ENCODE measurements at places on chromosomes 5 and 9.

DNA sequence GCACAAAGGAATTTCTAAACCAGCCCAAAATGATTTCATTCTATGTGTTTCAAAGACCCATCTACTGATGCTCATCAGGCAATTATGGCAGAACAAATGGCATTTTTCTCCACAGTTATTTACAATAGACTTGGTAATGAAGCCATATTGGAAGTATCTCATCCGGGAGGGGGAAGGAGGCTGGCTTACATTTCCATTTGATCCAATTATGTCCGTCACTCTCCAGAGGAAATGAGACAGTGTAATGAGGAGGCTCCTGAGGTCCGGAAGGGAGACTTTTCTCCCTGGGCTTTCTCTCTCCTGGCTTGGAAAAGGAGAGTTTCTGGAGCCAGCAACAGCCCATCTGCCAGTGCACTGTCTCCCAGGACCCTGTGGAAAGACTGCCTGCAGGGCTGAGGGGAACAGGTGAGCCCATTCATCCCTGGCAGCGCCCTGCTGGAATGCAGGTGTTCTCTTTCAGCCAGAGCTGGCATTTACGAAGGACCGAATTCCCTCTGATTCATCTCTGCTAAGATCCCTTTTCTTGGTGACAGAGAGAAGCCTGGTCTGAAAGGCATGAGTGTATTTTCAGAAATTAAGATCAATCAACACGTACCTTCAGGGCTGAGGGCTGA is 54.9 kb upstream of the SAP30L start:
- no peak for DNase-seq

- DNase-seq = no peak
These were observed 19.7 kb downstream of the HRH2 start for GRCh38 chr5:175677571-175677970.

- DNase-seq = no peak
These were observed 73.6 kb upstream of the ZNF622 start for GRCh38 chr5:16539169-16539666.

- no peak for DNase-seq
These were observed 559.1 kb upstream of the TRPC7 start for GRCh38 chr5:136924490-136924889.

DNA sequence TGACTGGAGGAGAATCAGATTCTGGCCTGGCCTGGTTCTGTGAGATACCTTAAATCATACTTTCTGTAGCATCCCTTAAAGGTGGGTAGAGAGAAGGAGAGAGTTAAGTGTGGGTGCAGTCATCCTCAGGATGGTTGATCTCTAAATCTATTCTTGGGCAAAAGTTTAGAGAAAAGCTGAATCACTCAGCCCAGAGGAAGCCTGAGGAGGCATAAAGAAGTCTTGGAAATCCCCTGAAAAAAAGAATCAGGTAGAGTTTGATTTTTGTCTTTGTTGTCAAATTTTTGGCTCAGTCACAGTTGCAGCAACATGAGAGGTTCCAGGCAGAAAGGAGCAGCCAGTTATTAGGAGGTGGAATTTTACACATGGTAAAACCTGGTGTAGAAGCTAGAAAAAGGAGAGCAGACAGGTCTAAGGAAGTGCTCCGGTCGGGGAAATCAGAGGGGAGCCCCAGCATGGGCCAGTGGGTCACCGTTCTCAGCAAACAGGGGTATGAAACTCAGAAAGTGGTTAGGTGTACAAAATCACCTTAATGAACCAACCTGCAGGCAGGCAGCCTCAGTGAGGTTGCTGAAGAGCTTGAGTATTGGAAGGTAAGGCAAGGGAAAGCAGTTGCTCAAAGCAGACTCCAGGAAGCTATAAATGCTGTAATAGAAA is 116.2 kb upstream of the CNTLN start:
- no peak for DNase-seq

DNA sequence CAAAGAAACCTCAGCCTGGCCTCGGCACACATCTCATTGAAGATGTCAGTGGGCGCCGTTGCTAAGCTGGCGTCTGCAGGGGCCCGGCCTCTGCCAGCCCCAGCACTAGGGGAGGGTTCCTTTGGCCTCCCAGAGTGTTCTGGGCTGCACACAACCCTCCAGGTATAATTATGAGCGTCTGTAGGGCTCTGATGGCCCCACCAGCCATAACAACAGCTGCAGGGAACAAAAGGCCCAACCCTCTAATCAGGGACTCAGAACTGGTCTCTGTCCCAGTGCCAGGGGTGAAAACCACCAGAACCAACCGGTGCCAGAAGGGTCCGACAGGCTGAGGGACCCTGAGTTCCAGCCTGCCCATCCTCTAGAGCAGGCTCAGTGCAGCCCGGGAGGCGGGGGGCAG is 39.5 kb upstream of the SLC12A7 start:
- DNase-seq = no peak

- DNase-seq = peak; percentile 17
These were observed 37.3 kb downstream of the FBXW2 start for GRCh38 chr9:120755810-120756434.

GRCh38 chr9:137341227-137341626 is 39.2 kb upstream of the NRARP start:
- no peak for DNase-seq

All from stimulated activated CD8-positive, alpha-beta memory T cell treated with anti-CD3 and anti-CD28 coated beads, Interleukin-7, amount 100 ng/mL, for 4 hours (primary cell).